H54 (cell line): ENCODE measurements at places on chromosomes 2 and 18.

DNA sequence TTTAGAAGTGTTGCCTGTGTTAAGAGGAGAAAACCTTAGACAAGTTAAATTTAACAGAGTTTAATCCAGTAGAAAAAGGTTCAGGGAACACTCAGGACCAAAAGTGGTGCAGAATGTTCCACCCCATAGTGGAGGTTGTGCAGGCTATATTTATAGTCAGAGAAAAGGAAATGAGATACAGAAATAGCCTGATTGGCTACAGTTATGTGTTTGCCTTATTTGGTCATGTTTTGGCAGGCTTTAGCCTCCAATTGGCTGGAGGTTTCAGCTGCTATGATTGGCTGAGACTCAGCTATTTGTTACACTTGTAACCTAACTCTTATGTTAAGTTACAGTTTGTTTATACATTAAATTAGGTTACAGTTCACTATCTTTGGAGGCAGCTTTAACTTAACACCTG lies 4.2 kb downstream of the STAMBP start:
- no peak for DNase-seq

- DNase-seq: no peak
Measured at GRCh38 chr2:139353874-139354273, 573.7 kb upstream of the NXPH2 start.

- DNase-seq: no peak
Measured at GRCh38 chr2:165312999-165313398, 73.8 kb downstream of the SCN2A start.

DNA sequence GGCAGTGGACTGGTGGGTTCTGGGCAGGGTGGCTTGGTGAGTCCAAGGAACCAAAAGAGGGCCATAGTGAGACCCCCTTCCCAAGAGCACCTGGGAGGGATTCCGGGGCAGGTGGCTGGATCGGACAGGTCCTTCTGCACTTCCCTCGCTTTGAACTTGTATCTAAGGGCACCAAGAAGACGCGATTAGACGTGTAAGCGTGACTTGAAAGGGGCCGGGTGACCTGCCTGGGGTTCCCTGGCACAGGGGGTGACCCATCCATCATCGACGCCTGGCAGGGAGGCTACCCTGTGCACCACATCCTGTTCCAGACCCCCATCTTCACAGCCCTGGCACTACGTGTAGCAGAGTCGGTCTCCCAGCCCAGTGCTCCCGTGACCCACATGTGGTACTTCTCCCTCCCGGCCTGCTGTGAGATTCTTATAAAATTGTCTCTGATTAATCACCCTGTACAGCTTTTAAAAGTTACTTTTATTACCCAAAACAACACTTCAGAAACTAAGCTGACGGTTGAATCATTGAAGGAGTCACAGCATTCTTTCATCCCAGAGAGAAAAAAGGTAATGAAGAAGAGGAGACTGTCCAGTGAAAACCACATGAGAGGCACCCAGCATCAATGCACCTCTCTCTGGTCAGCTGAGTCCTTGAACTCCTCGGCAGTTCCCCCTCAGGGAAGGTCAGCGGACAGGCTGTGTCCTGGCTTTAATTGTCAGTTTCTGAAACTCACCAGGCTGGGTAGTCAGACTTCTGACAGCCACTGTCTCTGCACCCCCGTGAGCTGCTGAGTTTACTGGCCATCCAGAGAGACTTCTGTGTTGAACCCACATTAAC lies 13.0 kb downstream of the SH3BP4 start:
- no peak for DNase-seq

DNA sequence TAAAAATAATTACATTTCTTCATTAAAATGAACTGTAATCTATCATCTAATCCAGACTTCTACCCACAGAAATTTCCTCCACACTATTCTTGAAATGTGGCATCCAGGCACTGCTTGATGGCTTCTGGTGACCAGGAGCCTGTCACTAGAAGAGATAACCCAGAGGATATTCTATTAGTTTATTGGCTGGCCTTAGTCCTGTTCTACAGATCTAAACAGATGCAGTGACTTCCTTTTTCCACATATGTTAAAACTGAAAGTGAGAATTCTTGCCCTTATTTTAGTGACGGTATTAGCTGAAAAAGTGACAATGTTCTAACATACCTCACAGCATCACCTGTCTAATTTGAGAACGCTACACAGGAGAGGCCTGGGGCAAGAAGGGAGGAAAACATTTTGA lies 775.4 kb downstream of the TSN start:
- DNase-seq: no peak
